ENCODE measurements at places on chromosomes 13 and 19.

DNA sequence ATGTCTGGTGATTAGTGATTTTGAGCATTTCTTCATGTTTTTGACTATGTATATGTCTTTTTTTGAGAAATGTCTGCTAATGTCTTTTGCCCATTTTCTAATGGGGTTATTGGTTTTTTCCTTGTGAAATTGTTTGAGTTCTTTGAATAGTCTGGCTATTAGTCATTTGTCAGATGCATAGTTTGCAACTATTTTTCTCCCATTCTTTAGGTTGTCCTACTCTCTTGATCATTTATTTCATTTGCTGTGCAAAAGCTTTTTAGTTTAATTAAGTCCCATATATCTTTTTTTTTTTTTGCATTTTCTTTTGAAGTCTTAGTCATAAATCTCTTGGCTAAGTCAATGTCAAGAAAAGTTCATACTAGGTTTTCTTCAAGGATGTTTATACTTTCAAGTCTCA lies 449.8 kb downstream of the DACH1 start:
- DNase-seq, result no peak

GRCh38 chr19:42028304-42029216 lies 34.5 kb upstream of the ATP1A3 start:
- no peak for DNase-seq

- DNase-seq, result no peak
Measured at GRCh38 chr13:33380487-33381079, 95.0 kb upstream of the STARD13 start.

- DNase-seq, result no peak
Measured at GRCh38 chr13:108708921-108709320, 79.5 kb downstream of the MYO16 start.

DNA sequence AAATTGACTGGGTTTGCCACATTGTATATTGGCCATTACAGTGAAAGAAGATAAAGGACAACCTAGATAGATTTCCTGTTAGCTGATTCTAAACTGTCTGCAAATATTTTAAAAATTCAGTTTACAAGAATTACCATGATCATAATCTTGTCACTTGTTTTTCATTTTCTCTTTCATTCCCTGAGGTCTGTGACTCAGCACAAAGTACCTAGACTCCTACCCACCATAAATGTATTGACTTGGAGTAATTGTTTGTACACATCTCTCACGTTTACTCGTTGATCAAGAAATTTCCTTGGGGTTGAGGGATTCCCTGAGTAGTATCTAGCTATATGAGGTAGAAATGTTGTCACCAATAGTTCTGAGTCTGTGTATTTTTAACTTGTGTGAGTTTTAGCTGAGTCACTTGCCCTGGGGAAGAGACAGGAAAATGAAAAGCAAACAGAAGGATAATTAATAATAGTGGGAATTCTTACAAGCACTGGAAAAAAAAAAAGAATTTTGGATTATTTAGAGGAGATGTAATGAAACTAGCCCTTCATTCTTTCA lies 299.2 kb upstream of the DACH1 start:
- no peak for DNase-seq

GRCh38 chr19:46954993-46955812 lies 64.4 kb upstream of the NPAS1 start:
- DNase-seq, result no peak

DNA sequence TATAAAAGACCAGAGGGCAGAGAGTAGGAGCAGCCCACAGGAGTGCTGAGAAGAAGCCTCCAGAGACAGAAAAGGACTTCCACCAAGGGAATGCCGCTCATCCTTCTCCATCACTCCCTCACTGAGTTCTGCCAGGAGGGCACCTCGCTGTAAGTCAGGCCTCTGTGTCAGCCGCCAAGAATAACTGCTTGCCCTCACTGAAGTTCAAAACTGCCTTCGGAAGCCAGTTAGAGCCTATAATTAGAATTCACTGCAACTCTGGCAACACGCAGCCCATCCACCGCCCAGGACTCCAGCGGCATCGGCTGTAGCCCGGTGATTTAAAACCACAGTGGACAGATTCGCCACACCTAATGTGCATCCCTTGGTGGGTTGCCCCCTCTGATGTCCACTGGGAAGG lies 281.8 kb upstream of the ZNF507 start:
- no peak for DNase-seq

DNA sequence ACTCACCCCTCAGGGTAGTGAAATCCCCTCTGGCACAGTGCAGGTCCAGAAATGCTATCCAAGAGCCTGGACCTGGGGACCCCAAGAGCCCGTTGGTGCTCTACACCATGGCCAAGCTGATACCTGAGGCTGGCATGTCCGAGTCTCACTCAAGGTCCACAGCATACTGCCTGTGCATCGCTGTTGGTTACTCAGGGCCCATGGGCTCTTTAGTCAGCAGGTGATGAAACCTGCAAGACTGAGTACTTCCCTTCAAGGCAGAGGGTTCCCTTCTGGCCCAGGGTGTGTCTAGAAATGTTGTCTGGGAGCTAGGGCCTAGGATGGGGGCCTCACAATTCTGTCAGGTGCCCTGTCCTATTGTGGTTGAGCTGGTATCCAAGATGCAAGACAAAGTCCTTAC lies 19.6 kb upstream of the KBTBD7 start:
- no peak for DNase-seq

DNA sequence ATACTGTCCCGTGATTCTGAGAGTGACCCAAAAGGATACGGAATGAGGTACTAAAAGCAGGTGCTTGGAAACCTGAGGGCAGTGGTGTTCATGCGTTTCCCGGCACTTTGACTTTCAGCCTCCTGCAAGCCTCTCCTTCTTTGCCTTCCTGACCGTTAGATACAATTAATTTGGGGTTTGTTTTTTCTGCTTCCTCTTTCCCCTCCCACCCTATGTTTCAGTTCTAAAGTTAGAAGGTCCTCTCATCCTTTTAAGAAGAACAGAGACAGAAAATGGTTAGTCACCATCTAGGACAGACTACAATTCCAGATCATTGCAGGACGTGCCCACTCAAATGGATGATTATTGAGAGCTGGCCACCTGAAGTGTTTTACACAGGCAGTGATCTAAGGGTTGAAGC lies 1.8 kb upstream of the LILRB4 start:
- no peak for DNase-seq

DNA sequence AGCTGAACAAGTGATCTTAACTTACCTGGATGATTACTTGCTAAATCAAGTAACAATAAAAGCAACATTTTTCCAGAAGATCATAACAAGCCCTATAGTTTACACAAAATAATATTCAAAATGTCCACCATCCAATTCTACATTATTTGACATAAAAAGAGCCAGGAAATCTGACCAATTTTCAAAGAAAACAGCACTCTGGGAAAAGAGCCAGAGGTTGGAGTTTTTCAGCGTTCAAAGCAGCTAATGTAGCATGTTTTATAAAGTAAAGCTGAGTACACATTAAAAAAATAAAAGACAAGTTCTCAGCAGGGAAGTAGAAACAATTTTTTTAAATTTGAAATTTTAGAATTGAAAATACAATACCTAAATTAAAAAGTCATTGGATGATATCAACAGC lies 62.6 kb downstream of the UFM1 start:
- no peak for DNase-seq

- DNase-seq, result no peak
Measured at GRCh38 chr13:44576351-44577235, 463 bp upstream of the TSC22D1 start.

- DNase-seq, result no peak
Measured at GRCh38 chr13:111365149-111366005, 44.9 kb downstream of the TEX29 start.

- DNase-seq, result no peak
Measured at GRCh38 chr13:111661052-111661451, 340.6 kb downstream of the TEX29 start.

DNA sequence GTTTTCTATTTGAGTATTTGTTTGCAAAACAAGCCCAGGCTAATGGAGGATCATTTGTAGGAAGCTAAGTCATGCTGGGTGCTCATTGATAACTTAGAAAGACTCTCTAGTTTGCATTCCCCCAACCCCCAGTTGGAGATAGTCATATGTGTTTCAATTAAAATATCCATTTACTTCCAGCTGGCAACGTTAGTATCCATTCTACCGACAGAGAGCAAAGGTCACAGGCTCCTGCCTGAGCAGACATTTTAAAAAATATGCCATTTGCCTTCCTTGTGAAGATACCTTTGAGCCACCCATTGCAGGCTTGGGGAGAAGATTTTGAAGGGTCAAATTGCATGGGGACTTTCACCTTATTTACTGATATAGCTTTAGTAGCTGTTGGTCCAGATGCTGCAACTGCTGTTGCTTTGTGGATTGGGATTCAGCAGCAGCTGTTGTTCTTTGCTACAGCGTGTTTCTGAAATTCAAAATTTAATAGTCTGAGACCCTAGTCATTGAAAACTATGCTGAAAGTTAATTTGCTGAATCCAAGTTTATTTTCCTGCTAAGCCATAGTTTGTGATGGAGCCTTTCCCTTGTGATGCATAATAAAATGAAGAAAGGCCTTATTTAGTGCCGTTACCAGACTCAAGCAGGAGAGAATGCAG lies 335.1 kb downstream of the GPC6 start:
- DNase-seq, result no peak

- no peak for DNase-seq
Measured at GRCh38 chr13:53200498-53201453, 172.2 kb downstream of the OLFM4 start.

DNA sequence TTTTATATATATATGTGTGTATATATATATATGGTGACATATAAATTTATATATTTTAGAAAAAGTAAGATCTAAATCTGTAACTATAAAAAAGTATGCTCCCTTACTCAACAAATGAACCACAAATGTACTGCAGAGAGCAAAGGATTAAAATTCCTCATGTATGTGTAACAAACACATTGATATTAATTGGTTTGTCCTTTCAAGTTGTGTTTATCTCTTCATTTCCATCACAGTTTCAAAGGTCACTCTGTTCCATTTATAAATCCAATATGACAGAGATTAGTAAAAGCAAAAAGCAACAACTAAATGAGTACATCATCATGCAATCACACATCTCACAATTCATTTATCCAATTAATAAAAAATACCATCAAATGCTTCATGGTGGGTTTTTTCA lies 247.9 kb downstream of the DACH1 start:
- no peak for DNase-seq

DNA sequence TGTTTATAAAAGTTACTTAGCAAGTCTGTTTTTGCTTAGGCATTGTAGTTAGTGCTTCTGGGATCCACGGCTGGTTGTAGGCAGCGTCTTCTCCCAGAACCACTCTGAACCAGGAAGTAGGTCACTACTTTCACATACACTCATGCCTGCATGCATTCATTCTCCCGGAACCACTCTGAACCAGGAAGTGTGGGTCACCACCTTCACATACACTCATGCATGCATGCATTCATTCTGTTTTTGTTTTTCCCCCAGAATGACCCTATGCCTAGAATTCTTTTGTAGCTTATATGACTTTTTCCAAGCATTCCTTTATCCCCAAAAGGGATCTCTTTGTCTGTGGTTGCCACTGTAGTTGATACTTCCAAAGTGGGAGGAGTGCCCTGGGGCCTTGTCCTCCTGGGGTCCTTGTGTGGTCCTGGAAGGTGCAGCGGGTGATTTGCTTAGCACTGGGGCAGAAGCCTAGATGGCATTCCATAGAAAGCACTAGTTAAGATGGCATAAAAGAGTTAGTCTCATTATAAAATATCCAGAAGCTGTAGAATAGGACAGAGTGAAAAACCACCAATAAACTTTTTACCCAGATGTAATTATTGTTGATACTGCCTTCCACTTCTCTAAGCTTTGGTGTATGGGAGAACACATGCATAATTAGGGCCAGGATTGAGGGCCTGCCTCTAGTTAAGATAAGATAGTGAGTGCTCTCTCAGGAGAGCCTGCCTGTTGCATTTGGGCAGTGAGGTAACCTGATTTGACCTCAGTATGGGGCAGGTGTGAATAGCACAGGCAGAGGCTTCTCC lies 68.6 kb upstream of the TEX29 start:
- DNase-seq, result no peak

- DNase-seq, result no peak
Measured at GRCh38 chr19:43300206-43300605, 30.9 kb upstream of the PSG9 start.

GRCh38 chr13:100423375-100423774 lies 165.2 kb downstream of the GGACT start:
- no peak for DNase-seq

- DNase-seq, result no peak
Measured at GRCh38 chr13:23621316-23621645, 51.1 kb downstream of the TNFRSF19 start.

DNA sequence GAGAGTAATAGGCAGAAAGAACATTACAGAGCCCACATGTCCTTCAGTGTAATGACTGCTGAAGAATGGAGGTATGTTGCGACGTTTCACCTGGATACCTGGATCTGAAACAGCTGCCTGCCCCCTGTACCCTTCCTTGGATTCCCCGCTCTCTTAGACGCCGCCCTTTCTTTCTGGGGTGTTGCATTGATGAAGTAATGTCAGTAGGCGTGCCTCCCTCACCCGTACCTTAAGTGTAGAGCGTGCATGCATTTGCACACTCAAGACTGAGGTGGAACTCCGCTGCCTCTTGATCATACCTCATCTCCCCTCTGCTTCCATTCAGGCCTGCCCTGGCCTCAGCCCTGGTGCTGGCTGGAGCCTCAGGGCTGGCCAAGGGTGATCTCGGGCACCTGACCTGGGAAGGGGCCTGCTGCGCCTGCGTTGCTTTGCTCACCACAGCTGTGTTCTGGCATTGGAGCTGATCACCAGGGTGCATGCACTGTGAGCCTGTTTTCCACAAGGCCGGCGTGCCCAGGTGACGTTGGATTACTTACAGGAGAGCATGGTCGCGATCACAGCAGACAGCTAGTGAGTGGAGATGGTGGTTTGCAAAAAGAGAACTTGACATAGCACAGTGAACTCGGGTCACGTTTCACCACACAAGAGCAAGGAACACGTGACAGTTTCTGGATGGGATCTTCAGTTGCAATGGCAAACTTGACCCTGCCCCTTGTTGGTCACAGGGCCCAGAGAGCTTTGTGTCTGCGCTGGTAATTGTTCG lies 99.0 kb downstream of the ARHGEF7 start:
- DNase-seq, result no peak

GRCh38 chr19:1315470-1316166 lies 29.9 kb downstream of the EFNA2 start:
- no peak for DNase-seq

DNA sequence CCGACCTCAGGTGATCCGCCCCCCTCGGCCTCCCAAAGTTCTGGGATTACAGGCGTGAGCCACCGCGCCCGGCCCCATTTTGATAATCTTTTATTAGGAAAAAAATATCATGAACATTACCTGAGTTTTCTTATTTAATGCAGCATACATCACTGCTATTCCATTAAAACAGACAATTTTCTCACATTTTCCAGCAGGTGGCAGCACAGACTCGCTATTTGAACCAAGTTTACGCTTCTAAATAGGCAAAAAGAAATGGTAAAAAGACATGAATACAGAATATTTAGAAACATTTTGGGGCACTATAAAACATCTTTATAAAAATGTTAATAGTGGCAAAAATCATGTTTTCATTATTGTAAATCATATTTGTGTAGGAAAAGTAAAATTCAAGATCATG lies 903.1 kb downstream of the SLITRK6 start:
- DNase-seq, result peak; percentile 1

DNA sequence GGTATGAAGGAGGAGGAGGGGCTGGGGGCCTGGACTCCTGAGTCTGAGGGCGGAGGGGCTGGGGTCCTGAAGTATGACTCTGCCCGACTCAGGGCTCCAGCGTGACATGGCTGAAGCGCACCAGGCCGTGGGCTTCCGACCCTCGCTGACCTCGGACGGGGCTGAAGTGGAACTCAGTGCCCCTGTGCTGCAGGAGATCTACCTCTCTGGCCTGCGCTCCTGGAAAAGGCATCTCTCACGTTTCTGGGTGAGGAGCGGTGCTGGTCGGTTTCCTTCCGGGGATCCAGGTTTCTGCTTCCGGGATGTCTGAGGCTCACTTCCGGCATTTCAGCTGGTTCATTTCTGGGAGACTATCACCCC lies 1.2 kb downstream of the CPT1C start:
- no peak for DNase-seq
